ENCODE measurements at places on chromosomes 16 and 17.

- DNase-seq = no peak
Observed at GRCh38 chr17:44137891-44138709, 3.6 kb upstream of the HROB start.

DNA sequence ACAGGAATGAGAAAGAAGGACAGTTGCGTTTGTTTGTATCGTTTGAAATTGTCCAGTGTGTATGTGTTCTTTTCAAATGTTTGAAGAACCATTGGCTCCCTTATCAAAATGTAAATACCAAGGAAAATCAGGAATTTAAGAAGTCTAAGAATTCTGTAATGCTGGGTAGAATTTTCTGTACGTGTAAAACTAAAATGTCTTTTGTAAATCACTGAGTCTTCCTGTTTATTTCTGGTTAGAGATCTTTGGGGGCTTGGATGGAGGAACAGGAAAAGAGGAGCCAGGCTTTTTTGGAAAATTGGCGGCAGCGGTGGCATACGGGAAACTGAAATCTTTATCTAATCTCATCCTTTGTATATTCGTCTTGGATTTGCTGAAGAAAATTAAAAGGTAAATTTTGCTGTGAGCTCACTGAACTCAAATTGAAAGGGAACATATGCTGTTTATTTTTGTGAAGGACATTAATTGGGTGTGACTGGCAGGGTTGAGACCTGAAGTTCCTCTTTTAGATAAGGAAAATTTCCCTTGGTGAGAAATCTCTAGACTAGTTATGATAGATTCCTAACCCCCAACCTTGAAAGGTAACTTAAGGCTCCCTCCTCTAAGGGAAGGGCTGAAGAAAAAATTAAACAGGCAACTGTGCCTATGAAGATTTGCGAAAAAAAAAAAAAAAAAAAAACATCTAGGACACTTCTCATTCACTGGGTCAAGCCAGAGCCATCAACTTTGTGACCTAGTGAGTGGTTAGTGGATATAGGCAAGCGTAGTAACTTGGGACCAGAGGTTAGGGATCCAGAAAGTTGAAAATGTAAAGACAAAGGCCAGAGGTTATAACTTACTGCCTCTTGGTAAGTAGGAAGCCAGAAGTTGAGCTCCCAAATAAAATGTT, 10.8 kb downstream of the TAT start:
- DNase-seq = no peak

- DNase-seq = no peak
Observed at GRCh38 chr16:58503863-58504688, 4.1 kb downstream of the NDRG4 start.

DNA sequence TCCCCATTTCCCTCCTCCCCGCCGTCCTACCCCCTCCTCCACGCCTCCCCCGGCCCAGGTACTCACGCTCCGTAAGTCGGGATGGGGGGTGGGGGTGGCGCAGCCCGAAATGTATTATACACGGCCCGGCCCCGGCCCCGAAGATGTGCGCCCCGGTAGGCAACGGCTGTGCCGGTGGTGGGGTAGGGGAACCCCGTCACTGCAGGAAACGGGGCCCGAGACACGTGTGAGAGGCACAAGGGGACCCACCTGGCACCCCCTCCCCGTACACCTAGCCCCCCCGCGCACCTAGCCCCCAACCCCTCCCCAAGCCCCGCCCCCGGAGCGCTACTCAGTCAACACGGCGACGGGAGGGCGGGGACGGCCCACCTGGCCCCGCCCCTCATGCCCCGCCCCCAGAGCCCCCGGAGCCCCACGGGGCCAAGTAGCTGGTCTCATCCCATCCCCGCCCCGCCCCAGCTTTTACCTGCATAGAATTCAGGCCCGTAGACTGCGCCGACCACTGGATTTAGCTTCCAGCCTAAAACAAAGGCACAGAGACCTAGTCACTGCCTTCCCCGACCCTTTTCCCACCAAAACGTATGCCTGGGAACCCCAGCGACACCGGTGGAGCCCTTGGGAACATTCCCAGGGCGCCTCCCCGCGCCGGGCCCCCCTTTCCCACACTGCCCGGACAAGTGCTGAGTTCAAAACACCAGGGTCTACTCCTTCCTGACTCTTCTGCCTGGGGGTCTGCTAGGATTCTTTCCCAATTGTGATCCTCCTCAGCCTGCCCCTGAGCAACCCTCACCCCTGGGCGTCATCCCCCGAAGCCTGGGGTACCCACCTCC, 22.8 kb downstream of the ENGASE start:
- no peak for DNase-seq

GRCh38 chr16:10946308-10946707, 1.9 kb downstream of the CLEC16A start:
- no peak for DNase-seq

GRCh38 chr17:7577327-7578199, 1.9 kb upstream of the CD68 start:
- DNase-seq = no peak

GRCh38 chr17:352421-353212, at the start of gene RPH3AL:
Gene RPH3AL, minus strand, starts transcription at chr17:352807. Its CDS starts 25,264 bp downstream, at chr17:327543.
- no peak for DNase-seq

DNA sequence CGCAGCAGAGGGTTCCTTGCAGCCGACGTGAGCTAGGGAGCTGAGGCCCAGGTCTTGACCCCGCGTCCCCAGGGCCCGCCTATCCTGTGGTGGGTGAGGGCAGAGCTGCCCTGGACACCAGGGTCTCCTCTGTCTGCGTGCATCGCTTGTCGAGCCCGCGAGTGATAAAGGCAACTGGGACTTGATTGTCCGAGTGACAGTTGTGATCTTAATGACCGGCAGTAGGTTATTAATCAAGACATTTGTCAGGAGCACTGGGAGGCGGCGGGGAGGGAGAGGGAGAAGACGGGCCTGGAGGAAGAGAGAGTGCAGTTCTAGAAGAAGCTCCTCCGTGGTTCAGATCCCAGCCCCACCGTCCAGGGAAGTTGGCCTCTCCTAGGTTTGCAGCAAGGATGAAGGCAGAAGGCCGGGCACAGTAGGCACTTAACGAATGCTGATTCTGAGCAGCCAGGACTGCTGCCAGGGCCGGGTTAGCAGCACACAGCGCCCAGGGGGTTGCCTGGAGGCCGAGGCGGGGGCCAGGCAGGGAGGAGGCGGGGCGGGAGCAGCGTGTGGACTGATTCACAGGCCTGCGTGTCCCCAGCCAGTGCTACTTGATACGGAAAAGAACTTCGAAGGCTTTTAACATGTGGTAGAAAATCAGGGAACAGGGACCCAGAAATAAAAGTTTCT, 11.3 kb upstream of the GSE1 start:
- DNase-seq = peak; percentile 27

DNA sequence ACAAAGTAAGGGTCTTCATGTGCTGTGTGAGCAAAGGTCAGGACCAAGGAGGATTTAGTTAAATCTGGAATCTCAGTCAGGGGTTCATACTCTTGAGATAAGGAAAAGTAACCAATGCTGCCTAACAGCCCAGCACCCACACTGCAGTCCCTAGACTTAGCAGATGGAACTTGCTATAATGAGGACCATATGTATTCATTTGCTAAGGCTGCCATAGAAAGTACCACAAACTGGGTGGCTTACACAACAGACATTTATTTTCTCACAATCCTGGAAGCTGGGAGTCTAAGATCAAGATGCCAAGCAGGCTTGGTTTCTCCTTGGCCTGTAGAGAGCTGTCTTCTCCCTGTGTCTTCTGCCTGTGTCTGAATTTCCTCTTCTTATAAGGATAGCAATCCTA, 20.8 kb downstream of the ZP2 start:
- DNase-seq = no peak

- no peak for DNase-seq
Observed at GRCh38 chr16:77331802-77332586, 102.8 kb downstream of the ADAMTS18 start.

GRCh38 chr16:23966597-23967394, 131.0 kb downstream of the PRKCB start:
- DNase-seq = no peak

DNA sequence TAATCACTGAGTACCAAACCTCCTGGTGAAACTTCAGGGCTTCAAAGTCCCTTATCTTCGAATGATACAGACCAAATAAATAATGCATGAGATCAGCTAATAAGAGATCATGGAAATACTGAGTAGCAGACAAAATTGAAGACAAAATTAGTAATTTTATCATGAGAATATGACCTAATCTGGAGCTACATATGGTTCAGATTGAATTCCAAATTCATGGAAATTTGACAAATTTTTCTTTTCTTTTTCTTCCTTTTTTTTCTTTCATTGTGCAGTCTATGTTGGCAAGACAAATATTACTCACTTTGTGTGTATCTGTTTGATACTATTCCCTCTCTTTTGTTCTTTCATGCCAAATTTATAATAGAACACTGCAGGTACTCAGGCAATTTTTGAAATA, 218.1 kb upstream of the KCNJ16 start:
- DNase-seq = no peak

- peak; percentile 30 for DNase-seq
Observed at GRCh38 chr17:49703557-49704277, 4.0 kb downstream of the SLC35B1 start.

GRCh38 chr16:5205361-5206040, 107.9 kb upstream of the EEF2KMT start:
- DNase-seq = no peak

DNA sequence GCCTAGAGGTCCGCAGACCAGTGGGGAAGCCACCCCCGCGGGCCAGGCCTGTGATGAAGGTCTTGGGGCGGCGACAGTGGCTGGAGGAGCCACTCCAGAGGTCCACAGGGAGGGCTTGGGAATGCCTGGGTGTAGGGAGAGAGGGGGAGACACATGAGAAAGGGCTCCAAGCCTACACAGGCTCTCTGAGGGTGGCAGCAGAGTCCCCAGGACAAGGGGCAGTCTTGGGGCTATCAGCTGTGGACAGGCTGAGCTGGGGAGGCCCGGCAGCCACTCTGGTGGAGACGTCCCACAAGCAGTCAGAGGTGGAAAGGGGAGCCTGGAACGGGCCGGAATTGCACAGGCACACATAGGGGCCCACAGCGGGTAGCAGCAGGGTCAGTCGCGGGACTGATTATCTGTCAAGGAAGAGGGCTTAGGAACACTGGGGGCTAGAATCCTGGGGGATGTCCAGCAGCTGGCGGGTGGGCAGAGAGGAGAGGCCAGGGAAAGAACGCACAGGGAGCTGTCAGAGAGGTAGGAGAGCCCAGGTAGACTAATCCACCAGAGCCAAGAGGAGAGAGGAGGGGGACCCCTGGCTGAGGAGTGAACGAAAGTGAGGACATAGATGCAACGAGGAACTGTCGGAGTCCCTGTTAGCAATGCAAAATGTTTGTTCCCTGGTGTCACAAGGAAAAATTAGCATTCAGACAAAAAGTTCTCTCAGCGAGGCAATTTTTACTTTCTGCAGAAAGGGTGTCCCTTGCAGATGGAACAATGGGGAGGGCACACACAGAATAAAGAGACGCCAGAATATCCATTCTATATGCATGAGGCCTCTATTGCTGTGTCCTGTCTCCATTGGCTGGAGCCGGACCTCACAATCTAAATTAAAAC, 93.9 kb upstream of the DNAH17 start:
- DNase-seq = no peak

DNA sequence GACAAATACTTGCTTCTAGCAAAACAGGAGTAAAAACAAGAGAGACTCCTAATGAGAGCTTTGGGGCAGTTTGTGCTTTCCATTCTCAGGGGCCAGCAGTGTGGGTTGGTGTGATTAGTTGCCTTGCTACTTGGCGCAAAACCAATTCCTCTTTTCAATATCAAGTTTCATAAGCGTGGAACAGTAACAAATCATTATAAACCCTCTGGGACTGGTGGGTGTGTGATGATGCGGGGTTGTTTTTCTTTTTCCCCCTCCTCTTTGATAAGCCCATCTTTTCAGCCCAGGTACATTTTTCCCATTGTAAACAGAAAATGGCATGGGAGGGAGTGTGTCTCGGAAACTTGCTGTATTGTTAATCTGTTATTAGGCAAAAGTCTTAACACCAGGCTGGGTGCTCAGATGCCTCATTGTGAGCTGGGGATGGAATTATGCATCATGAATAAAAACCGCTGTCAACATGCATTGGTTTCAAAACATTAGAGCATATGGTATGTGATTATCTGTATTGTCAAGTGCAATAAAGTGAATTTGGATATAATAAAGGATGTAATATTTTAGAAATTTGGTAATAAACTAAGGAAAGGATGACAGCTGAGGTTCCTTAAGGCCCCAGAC, 166.4 kb downstream of the CCDC182 start:
- no peak for DNase-seq

DNA sequence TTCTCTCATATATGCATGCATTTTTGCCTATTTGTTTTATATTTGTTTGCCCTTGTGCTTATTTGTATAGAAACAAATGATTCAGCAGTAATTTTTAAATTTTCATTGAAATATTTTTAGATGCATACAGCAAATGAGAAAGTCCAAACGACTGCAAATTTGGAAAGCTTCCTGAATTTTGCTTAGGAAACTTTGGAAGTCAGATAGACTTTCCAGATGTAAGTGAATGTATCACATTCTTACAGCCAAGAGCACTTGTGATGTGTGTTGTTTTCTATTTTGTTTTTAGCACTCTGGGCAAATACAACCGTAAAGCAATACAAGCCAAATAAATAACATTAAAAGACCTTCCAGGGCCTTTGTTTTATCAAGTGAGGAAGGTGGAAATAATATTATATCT, 680.8 kb upstream of the CDH8 start:
- DNase-seq = no peak

GRCh38 chr17:14044702-14045101, 24.6 kb upstream of the COX10 start:
- no peak for DNase-seq

GRCh38 chr16:86195863-86196630, 297.1 kb downstream of the IRF8 start:
- no peak for DNase-seq

DNA sequence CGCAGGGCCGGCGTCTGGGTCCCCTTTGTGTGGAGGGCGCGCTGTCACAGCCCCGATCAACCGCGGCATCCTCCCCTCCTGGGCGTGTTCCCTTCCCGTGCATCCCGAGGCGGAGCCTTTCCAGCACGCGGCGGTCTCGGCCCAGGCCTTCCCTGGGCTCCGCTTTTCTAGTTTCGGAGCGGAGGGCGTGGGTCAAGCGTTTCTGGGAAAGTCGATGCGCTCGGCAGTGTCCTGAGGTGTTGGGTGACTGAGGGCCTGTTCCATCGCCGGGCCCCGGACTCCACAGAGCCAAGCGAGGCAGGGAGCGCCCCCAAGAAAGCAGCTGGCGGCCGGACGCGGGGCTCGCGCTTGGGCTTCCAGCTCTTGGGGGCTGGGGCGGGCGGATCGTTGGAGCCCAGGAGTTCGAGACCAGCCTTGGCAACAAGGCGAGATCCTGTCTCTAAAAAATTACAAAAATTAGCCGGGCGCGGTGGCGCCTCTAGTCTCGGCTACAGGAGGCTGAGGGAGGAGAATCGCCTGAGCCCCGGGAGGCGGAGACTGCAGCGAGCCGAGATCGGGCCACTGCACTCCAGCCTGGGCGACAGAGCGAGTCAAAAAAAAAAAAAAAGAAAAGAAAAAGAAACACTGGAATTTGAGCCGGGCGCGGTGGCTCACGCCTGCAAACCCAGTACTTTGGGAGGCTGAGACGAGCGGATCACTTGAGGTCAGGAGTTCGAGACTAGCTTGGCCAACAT, 806 bp downstream of the IFT140 start:
- no peak for DNase-seq

DNA sequence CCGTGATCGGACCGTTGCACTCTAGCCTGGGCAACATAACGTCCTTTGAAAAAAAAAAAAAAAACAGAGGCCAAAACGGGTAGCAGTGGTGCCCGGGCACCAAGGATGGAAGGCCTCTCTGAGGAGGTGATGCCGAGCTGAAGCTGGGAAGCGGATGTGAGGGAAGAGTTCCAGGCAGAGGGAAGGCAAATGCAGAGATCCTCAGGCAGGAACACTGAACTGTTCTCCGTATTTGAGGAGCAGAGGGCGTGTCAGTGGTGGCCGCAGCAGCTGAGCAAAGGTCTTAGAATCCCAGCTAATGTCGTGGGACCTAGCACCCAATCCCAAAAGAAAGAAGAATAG, 656 bp upstream of the KCTD13 start:
- peak; percentile 42 for DNase-seq

- DNase-seq = no peak
Observed at GRCh38 chr16:73713778-73714495, 582.7 kb upstream of the PSMD7 start.

Data from substantia nigra (tissue), 51 donors.